Chondrocyte (in vitro differentiated cells): ENCODE measurements at places on chromosomes 3 and 15. TPM values are rescaled to one million over a fixed set of nuclear protein-coding genes. Genes with fewer than 3 reads are reported as not detected.
A peak's percentile ranks its signal among the peaks of the same experiment; 100 is the strongest.

Gene C3orf80
- total RNA-seq: 0.25 to 0.28 TPM in 2 of 3 replicates, not detected in the other

Gene CACNA2D2
- 0.34 to 0.46 TPM (median 0.40 TPM) in 3 replicates for total RNA-seq

Gene ILDR1
- not detected in 3 replicates for total RNA-seq

Gene NR1I2
- not detected in 3 replicates for total RNA-seq

Gene C3orf22
- total RNA-seq: not detected in 3 replicates

Gene CKMT1B
- not detected in 3 replicates for total RNA-seq

Gene ASB14
- total RNA-seq: not detected in 3 replicates

Gene XRN1
- total RNA-seq: 27.0 to 39.2 TPM (median 33.2 TPM) in 3 replicates

Gene ZDHHC23
- total RNA-seq: 0.31 to 0.95 TPM (median 0.37 TPM) in 3 replicates

Gene KCNMB2
- 0.27 TPM in 1 of 3 replicates, not detected in the others for total RNA-seq

Gene GRM7
- total RNA-seq: not detected in 3 replicates

- H3K27me3 ChIP-seq: no peaks in the 10 kb centered on the region
- no peak overlapping the region for H3K4me3 ChIP-seq
- H3K27ac ChIP-seq: peak overlapping the region; percentile 96
- DNase-seq: no peak
- H3K36me3 ChIP-seq: no peaks in the 10 kb centered on the region
- H3K4me1 ChIP-seq: peaks cover 84% of the 10 kb centered on the region
These were observed 4.5 kb upstream of the SEMA3B start for GRCh38 chr3:50264383-50264963.

GRCh38 chr15:87816016-87816415 is 440.5 kb downstream of the NTRK3 start:
- H3K4me3 ChIP-seq: no peak overlapping the region
- no peak for DNase-seq

DNA sequence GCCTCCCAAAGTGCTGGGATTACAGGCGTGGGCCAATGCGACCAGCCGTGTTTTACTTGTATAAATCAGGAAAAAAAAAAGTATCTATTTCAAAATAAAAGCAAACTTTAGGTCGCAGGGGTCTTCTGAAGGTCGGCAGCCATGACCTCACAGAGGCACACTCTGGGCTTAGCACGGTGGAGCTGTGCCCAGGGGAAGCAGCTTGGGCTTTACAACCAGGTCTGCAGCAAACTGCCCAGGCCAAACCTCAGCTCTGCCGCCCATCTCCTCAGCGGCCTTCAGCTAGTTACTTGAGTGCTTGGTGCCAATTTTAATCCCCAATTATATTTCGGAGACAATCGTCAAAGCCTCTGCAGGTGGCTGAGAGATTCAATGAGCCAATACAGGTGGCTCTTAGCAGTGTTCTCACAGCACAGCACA is 30.1 kb downstream of the ZDHHC19 start:
- H3K4me3 ChIP-seq: no peak overlapping the region

DNA sequence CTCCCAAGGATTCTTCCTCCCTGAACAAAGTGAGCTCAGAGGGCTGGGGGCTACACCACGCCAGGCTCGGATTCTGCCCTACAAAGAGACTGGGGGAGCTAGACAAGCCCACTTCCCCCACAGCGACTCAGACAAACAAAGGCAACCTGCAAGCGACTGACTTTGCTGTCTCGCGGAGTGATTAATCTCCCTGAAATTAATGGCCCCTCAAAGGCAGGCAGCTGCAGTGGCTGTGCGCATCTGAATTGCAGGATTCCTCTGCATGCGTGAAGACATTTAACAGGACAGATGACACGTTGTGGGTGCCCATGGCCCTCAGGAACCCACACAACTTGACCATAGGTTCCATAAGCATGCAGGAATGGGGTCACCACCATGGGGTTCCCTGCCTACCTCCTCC is 18.4 kb downstream of the CTXND1 start:
- no peak overlapping the region for H3K4me3 ChIP-seq
- H3K4me1 ChIP-seq: peaks cover 3% of the 10 kb centered on the region
- H3K27ac ChIP-seq: no peak overlapping the region

GRCh38 chr3:187777331-187777941 is 32.2 kb upstream of the BCL6 start:
- H3K27ac ChIP-seq: no peak overlapping the region
- no peak overlapping the region for H3K4me3 ChIP-seq
- no peaks in the 10 kb centered on the region for H3K27me3 ChIP-seq
- no peak for DNase-seq
- peaks cover 6% of the 10 kb centered on the region for H3K4me1 ChIP-seq

- peaks cover 1% of the 10 kb centered on the region for H3K36me3 ChIP-seq
- H3K27me3 ChIP-seq: no peaks in the 10 kb centered on the region
- peaks cover 22% of the 10 kb centered on the region for H3K4me1 ChIP-seq
- no peak for DNase-seq
- no peak overlapping the region for H3K4me3 ChIP-seq
- H3K27ac ChIP-seq: no peak overlapping the region
These were observed 129.2 kb upstream of the PLXND1 start for GRCh38 chr3:129735638-129736037.

DNA sequence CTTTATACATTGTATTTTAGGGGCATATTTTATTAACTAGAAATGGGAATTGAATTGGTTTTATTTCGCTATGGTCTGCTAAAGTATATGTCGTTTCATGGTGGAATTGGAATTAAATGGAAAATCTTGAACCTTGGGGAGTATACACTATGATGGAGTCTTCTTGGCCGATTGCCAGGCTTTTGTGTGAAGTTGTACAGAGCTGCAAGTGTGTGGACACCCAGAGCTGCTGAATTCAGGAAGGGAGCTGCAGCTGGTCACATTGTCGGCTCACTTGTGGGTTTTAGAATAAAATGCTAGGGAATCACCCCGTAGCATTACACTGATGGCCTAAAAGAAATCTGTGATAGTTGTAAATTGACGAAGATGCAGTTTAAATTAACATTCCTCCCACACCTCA is 35.1 kb downstream of the USP3 start:
- no peaks in the 10 kb centered on the region for H3K4me1 ChIP-seq
- H3K4me3 ChIP-seq: no peak overlapping the region
- H3K36me3 ChIP-seq: peaks cover 4% of the 10 kb centered on the region
- DNase-seq: no peak

GRCh38 chr15:52727815-52728214 is 48.6 kb upstream of the ATOSA start:
- no peak overlapping the region for H3K27ac ChIP-seq
- no peaks in the 10 kb centered on the region for H3K36me3 ChIP-seq
- no peak for DNase-seq
- H3K27me3 ChIP-seq: peaks cover 1% of the 10 kb centered on the region
- no peak overlapping the region for H3K4me3 ChIP-seq

GRCh38 chr3:170778240-170779217 is 91.5 kb downstream of the RPL22L1 start:
- H3K4me3 ChIP-seq: no peak overlapping the region
- DNase-seq: no peak
- no peaks in the 10 kb centered on the region for H3K27me3 ChIP-seq
- H3K4me1 ChIP-seq: no peaks in the 10 kb centered on the region
- peaks cover 3% of the 10 kb centered on the region for H3K36me3 ChIP-seq
- no peak overlapping the region for H3K27ac ChIP-seq

DNA sequence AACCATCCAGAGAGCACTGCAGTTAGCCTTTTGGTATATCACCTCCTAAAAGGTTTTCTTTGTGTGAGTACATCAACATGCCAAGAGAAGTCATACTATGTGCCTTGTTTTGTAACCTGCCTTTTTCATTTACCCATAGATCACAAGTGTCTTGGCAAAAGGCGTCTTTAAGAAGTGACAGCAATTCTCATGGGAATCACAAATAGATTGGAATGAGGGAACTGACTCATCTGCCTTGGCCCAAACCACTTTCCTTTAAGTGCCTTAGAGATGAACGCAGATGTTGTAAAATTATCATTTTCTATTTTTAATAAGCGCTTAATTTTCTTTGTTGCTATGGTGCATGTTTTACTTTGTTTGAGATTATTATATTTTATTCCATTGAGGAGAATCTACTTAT is 20.7 kb upstream of the POMGNT2 start:
- H3K4me3 ChIP-seq: no peak overlapping the region
- H3K27me3 ChIP-seq: peaks cover 2% of the 10 kb centered on the region
- DNase-seq: no peak
- H3K27ac ChIP-seq: no peak overlapping the region
- H3K4me1 ChIP-seq: no peaks in the 10 kb centered on the region

- no peak overlapping the region for H3K27ac ChIP-seq
- no peaks in the 10 kb centered on the region for H3K36me3 ChIP-seq
- no peak for DNase-seq
- no peaks in the 10 kb centered on the region for H3K27me3 ChIP-seq
- H3K4me3 ChIP-seq: no peak overlapping the region
- peaks cover 23% of the 10 kb centered on the region for H3K4me1 ChIP-seq
These were observed 49.1 kb upstream of the TPRG1 start for GRCh38 chr3:189122526-189123205.

DNA sequence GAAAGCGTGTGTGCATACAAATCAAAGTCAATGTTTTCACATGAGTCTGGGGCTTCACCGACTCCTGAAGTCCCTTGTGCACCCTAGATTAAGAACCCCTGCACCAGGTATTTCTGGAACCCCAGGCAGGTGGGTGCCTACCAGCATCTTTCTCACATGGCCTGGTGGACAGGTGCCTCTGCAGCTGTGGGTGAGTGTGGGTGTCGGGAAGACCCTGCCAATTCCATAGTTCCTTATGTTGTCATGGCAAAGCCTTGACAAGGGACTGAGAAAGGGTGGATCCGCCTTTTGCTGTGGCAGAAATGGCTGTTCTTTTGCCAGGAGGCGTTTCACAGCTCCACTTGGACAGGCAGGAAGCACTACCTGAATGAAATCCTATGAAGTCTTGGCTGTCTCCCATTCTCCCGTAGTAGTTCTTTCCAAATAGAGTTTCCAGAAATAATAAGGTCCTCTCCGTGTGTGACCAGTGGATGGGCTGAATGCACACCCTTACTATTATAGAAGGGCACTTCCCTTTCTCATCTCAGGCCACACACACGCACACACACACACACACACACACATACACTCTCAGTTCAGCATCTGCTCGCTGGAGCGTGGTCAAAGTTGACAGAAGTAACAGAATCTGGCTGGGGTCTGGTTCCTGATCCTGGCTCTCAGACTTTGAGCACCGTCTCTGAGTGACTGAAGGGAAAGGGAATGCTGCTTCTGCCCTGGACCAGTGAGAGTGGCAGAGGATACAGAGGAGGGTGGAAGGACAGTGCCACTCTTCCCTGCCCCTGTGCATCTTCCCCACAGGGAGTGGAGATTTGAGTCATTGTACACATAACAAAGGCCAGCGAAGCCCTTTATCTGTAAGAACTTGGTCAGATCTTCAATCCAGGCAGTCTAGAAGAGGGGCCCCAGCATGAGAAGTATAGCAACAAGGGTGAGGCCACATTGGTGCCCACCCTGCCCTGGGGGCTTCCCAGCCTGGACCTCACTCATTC is 38.7 kb downstream of the PDIA5 start:
- H3K4me3 ChIP-seq: no peak overlapping the region
- no peak for DNase-seq
- no peaks in the 10 kb centered on the region for H3K27me3 ChIP-seq
- H3K27ac ChIP-seq: peak overlapping the region; percentile 49
- peaks cover 55% of the 10 kb centered on the region for H3K36me3 ChIP-seq

- DNase-seq: no peak
- H3K36me3 ChIP-seq: no peaks in the 10 kb centered on the region
- H3K4me1 ChIP-seq: no peaks in the 10 kb centered on the region
- H3K4me3 ChIP-seq: no peak overlapping the region
These were observed 647.6 kb upstream of the DPPA4 start for GRCh38 chr3:109984976-109985375.

DNA sequence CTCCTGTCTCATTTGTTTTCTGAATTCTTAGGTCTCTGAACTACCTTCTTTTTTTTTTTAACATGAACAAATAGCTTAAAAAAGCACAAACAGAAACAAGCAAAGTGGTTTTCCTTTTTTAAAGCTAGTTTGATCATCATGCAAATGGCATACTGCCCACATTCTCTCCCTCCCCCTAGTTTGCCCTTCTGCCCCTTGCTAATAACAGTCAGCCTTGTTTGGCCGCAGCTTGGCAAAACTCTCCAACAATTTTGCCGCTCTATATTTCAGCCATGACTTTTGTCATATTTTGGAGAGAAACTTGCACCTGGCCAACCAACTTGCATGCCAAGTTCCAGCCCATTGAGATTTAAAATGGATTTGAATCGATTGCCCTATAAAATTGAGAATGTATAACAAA is 666.0 kb upstream of the NR2F2 start:
- H3K27ac ChIP-seq: no peak overlapping the region
- H3K4me3 ChIP-seq: no peak overlapping the region
- H3K27me3 ChIP-seq: no peaks in the 10 kb centered on the region
- DNase-seq: no peak
- H3K36me3 ChIP-seq: no peaks in the 10 kb centered on the region
